Progenitor cell of endocrine pancreas (in vitro differentiated cells): ENCODE measurements at places on chromosomes 7 and 10. TPM values are rescaled to one million over a fixed set of nuclear protein-coding genes. Genes with fewer than 3 reads are reported as not detected.

The FAM25G gene
- total RNA-seq: not detected in 2 replicates

The CNTNAP2 gene
- 6.5 and 8.2 TPM in 2 replicates for total RNA-seq

DNA sequence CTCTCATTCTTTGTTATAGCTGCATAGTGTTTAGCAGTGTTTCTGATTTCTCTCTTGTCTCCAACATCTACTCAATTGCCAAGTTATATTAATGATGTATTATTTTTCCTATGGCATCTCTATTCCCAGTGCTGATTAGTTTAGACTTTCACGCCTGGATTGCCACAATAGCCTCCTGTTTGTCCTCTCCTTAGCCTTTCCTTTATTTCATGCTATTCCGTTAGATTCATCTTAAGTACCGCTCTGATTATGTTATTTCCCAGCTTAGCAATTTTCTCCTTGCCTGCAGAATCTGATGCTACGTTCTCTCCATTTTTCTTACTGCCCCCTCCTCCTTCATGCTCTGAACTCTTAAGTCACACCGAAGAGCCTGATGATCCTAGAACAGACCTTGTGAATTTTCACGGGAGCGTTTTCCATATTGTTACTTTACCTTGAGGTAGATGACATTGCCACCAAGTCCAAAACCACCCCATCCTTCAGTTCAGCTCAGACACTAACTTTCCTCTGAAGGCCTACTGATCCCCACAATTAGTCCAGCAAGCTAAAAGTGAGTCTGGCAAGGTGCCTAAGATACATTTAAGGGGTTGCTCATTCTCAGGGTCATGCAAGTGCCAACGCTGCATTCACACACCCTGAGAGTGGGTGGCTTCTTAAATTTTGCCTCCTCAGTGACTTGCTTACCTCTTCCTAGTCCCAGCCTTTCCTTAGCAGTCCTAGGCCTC, 6.6 kb upstream of the NRF1 start:
- no peak for DNase-seq

DNA sequence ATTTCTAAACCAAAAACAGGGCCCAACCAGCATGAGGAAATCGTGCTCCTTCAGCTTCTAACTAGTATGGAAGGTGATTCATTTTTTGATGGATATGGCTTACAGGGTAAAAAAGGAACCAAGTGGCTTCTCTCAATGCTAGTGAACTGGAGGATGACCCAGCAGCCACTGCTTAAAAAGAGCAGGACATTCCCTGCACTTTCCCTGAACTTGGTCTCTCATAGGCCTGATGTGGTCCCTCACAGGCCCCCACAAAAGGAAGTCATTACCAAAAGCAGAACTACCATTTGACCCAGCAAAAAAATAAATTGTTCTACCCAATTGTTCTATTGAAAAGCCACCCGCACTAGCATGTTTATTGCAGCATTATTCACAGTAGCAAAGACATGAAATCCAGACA, 188.8 kb downstream of the CALN1 start:
- no peak for DNase-seq

The ASZ1 gene
- total RNA-seq: not detected in 2 replicates

The RHOBTB1 gene
- total RNA-seq: 21.7 and 23.8 TPM in 2 replicates

- no peak for DNase-seq
Measured at GRCh38 chr7:102841290-102841689, 71.5 kb upstream of the LRRC17 start.

GRCh38 chr7:50588937-50589336, 23.7 kb upstream of the DDC start:
- no peak for DNase-seq

GRCh38 chr7:16178092-16178491, 243.2 kb downstream of the CRPPA start:
- no peak for DNase-seq

The PROSER2 gene
- total RNA-seq: 18.8 and 19.0 TPM in 2 replicates

DNA sequence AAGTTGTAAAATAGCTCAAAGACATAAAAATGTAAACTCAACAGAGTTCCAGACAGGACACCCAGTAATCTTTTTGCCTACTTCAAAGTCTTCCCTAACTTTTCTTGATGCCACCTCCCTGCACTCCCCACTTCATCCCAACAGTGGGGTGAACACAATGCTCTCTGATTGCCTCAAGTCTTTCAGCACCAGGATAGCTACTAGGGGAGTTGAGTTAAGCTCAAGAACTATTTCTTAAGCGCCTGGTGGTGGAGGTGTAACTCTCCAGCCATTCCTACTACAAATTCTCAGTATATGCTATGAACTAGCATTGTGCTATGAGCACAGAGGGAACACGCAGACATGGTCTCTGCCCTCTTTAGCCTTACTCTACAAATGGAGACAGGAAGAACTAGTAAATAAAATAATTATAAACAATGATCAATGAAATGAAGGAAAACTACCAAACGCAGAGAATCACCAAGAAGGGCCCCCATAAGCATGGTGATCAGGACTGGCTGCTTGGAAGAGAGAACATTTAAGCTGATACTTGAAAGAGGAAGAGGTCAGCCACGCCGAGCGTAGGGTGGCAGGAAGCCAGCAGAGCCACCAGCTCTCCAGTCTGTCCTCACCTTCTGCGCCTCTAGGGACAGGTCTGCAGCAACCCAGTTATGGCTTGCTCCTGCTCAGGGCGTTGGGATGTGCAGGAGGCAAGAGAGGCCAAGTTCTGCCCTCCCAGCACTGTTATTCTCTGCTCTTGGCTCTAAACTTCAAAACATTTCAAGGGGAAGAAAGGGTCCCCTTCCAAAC, 16.7 kb upstream of the FRA10AC1 start:
- no peak for DNase-seq

DNA sequence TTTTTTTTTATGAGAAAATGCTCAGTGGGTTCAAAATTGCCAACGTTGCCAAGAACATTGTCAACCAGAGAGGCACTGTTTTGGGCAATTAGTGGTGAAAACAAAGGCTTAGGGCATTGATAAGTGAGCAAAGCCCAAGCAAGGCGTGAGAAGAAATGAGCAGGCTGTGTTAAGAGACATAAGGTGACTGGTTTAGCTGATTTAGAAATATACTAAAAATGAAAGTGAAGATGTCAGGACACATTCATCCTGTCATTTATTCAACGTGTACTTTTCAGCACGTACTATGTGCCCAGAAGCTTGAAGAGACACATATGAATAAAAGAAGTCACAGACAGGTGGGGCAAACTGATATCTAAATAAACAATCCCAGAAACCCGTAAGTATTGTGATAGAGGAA, 31.8 kb downstream of the AOAH start:
- DNase-seq: no peak

GRCh38 chr7:36615852-36616540, 108.3 kb downstream of the AOAH start:
- DNase-seq: no peak

DNA sequence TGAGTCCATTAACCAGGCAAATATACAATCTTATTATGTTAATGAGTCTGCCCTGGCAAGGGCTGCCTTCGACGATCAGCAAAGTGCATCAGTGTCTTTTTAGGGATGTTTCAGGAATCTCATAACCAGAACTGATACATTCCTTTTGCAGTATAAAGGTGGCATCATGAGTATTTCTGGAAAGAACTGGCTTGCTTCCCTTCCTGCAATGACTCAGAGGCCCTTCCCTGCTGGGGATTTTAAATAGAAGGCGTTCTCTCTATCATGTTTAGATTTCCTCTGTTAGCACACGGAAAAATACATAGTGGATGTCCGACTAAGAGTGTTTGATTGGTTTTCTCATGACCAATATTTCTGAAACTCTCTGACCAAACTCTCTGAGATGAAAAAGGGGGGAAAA, 1.8 kb downstream of the NPS start:
- DNase-seq: no peak

DNA sequence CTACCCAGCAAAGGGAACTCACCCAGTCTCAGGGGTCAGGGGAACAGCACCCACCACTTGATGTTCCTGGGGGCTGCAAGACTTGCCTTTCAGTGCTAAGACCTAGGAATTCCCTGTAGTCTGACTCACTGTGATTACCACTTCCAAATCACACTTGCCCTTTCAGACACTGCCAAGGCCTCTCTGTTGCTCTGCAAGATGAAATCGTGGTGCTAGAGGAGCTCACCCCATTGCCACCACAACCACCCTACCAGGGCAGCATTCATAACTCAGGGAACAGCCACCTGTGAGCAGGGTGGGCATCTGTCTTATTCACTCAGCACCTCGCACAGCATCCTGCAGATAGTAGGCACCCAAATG, 36.5 kb downstream of the XPNPEP1 start:
- no peak for DNase-seq

The ITIH5 gene
- 1.5 and 2.3 TPM in 2 replicates for total RNA-seq

The MICALL2 gene
- 12.7 and 13.9 TPM in 2 replicates for total RNA-seq

- DNase-seq: no peak
Measured at GRCh38 chr10:113427811-113428558, 124.9 kb upstream of the HABP2 start.

The FLNC gene
- 6.9 and 11.7 TPM in 2 replicates for total RNA-seq

GRCh38 chr7:83468251-83468739, 180.6 kb downstream of the SEMA3E start:
- DNase-seq: no peak

The SPDYE11 gene
- total RNA-seq: 0.22 TPM in 1 of 2 replicates, not detected in the other

The TAS2R5 gene
- 5.0 and 6.4 TPM in 2 replicates for total RNA-seq

DNA sequence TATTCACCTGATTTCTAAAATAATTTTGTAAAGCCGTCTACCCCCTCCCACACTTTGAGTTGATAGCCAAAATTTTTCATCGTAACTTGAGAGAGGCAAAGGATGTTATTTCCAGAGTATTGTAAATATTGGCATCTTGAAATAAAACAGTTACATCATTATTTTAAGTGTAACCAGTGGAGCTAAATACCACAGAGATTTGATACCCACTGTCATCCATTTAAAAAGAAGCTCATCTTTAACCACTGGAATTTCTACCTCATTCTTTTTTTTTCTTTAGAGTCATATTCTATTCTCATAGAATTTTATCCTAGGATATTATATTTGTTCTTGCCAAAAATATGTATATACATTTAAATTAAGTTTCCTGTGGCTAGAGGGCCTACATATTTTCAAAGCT, 48.6 kb downstream of the CAMK1D start:
- no peak for DNase-seq

- no peak for DNase-seq
Measured at GRCh38 chr10:34018129-34018528, 683.7 kb upstream of the NRP1 start.

GRCh38 chr10:22606164-22606614, 108.2 kb downstream of the PIP4K2A start:
- no peak for DNase-seq

The TRPV5 gene
- total RNA-seq: 0.13 and 0.14 TPM in 2 replicates

DNA sequence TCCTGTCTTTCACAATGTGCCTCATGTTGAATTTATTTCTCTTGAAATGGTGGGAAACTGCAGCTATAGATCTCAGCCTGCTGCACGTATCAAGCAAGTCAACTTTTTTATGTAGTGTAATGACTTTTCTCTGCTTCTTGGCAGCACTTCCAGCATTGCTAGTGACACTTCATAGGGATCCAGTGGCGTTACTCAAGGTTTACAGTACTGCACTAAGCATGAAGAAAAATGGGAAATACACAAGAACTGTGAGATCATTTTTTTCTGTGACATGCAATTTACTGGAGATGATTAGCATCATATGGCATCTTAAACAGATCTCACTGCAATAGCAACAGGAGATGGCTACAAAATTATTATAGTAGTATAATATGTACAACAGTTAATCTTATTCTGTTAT, 90.9 kb downstream of the POLR1F start:
- DNase-seq: no peak

- no peak for DNase-seq
Measured at GRCh38 chr7:75988568-75989499, 5.6 kb downstream of the TMEM120A start.

The FGFR2 gene
- 146 and 149 TPM in 2 replicates for total RNA-seq

- no peak for DNase-seq
Measured at GRCh38 chr10:71068861-71069271, 143.5 kb upstream of the UNC5B start.

- DNase-seq: peak; percentile 49
Measured at GRCh38 chr10:108970016-108970415, 953.3 kb downstream of the XPNPEP1 start.

DNA sequence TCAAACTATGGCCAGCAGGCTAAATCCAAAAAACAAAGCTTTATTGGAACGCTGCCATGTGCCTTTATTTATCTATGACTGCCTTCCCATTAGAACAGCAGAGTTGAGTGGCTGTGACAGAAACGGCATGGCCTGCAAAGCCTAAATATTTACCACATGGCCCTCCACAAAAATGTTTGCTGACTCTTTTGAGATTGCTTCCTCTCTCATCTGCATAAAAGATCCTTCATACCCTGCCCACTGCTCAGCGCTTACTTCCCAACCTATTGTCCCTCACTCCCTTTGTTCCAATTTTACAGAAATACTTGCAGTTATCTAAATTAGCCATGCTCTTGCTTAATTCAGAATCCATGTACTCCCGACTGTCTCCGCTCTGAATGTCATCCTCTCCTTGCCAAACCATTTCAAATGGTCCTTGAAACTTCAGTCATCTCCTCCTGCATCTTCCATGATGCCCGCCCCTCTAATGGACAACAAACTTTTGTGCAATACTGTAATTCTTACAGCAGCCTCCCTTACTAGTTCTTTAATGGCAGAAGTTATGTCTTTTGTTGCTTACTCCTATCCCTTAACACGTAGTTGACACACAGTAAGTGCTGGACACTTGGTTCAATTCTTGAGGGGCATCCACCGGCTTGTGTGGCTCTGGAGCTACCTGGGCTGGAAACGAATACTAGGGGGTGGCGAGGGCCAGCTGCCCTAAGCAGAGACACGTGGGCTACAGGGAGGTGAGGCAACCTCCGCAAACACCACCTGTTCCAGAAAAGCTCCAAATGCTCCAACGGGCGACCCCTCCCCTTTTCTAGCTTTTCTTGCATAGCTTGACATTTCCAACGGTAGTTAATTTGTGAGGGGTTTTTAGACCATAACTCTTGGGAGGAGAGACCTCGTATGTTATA, 832 bp downstream of the XRCC2 start:
- DNase-seq: peak; percentile 10

DNA sequence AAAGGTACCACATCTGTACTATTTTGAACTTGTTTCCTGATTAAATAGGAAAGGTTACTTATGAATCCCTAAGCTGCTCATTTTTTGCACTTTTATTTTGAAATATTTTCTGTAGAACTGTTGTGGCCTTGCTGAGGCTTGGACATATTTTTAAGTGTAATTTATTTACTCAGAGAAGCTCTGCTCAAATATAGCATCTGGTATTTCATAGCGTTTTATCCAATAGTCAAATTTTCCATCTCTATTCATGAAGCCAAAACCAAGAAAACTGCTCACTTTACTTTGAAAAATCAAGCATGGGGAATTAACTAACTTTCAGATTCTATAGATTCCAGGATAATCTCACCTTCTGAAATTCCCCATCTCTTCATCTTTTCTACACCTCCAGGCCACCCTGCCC, 6.6 kb upstream of the FAM3C start:
- no peak for DNase-seq

GRCh38 chr7:450741-451140, 68.9 kb downstream of the PDGFA start:
- DNase-seq: no peak

The LRRC17 gene
- 1.3 and 2.3 TPM in 2 replicates for total RNA-seq

- no peak for DNase-seq
Measured at GRCh38 chr10:110358278-110358677, 53.6 kb upstream of the SMNDC1 start.

- peak; percentile 37 for DNase-seq
Measured at GRCh38 chr10:79904671-79905321, 44.1 kb downstream of the SFTPD start.

The GOLGA7B gene
- 1.1 and 1.4 TPM in 2 replicates for total RNA-seq

The FAM20C gene
- 32.9 and 33.3 TPM in 2 replicates for total RNA-seq
